ENCODE measurements at places on chromosomes 2 and 18. TPM values are rescaled to one million over a fixed set of nuclear protein-coding genes. Genes with fewer than 3 reads are reported as not detected.

GRCh38 chr2:203905656-203906055 is 30.9 kb upstream of the ICOS start:
- DNase-seq = no peak

DNA sequence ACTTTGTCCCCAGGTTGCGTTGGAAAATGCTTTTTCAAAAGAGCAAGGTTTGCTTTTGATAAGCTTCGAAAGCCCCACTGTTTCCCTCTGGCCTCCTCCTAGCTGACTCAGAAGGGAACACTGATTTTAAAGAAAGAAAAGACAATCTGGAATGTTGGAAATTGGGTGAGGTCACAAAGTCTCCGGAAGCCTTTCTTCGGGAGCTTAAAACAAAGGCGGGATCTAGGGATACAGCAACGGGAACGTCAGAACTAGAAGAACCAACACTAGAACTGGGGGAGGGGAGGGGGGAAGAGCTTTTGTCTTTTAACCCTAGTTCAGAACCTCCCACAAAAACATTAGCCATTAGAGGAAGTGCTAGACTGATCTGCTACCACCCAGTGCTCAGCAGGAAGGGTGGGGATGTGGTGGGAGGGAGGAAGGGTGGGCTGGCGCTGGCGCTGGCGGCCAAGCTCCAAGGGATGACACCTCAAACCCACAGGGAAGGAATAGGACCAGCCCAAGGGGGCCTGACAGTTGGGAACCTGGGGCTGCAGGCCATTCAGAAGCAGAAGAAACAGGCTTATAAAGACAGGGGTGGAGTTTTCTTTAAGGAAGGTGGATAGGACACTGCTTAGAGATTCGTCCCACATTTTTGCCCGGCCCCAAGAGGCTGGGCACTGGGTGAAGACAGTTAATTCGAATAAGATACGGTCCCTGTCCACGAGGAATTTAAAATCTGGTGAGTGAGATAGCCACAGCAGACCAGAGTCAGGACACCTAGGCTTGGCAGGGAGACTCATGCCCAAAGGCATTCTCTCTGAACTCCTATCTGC is 1.7 kb downstream of the TMSB10 start:
- peak; percentile 50 for DNase-seq

NR4A2 gene
- 226 TPM for total RNA-seq

- no peak for DNase-seq
Measured at GRCh38 chr2:8684878-8685696, 3.2 kb downstream of the ID2 start.

IL36G gene
- not detected for total RNA-seq

DNA sequence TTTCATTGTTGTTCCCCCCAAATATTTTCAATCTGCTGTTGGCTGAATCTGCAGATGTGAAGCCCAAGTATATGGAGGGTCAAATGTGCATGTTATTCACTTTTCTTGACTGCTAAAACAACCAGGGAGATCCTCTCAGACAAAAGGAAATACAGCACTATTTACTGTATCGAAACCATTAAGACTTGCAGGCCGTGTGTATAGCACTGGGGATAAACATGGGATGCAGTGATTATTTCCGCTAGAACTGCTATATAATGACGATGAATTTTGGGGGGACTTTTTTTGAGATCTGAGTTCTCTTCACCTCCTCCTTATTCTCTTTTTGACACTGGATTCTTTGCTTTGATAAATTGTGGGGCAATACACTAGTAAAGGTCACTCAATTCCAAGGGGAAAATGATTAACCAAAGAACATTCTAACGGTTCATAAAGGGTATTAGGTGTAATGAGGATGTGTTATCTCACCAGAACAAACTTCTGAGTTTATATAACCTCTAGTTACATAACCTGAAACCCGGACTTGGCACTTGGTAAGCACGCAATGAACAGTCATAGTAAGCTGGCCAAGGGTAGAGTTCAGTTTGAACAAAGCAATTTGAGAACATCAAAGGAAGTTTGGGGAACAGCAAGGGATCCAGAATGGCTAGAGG is 3.5 kb upstream of the UGT1A1 start:
- DNase-seq = no peak

- no peak for DNase-seq
Measured at GRCh38 chr2:143706354-143706753, 577.1 kb downstream of the ARHGAP15 start.

GRCh38 chr2:176112375-176113302 is 3.9 kb upstream of the HOXD10 start:
- no peak for DNase-seq

DNA sequence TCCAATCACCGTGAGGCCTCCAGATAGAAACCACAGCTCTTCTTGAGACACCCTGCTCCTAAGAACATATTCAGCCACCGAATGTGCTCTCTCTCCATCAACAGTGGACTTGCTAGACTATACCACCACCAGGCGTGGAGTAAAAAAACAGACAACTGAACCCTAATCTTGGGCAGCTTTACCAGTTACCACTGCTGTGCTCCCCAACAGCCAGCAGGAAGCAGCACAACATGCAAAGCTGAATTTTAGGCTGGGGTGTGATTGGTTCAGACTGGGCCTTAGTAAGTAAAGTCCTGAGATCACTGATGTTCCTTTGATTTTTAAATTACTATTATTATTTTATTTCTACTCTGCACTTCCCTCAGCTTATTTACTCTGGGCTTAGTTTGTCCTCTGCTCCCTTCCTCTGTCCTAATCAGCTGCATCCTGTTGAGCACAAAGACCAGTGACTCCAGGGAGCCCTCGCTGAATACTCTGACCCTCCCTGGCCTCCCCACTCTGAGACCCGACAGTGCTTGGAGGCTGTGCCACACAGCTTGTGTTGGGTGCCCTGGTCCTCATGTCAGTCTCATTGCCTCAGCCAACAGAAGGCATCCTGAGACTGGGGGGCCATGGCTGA is 21.9 kb downstream of the MRPL35 start:
- DNase-seq = peak; percentile 9

DNA sequence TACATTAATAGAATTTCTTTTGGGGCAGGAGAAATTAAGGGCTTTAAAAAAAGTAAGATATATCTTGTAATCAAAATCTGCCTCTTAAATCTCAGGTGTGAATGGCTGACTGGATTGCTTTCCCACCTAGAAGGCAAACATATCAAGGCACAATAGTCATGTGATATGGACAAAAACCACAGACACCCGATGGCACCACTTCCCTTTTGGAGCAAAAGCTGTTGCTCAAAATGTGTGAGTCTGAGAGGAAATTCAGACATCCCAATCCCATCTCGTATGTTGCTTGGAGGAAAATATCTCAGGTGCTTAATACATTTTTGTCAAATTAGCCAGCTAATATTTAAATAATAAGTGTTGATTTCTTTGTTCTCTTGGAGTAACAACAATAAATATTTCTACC is 120.7 kb downstream of the KCNF1 start:
- DNase-seq = no peak

LNPK gene
- 23.4 TPM for total RNA-seq

RFTN2 gene
- not detected for total RNA-seq

GRCh38 chr18:55407191-55407590 is 180.8 kb downstream of the TCF4 start:
- no peak for DNase-seq

RGPD6 gene
- total RNA-seq = 19.0 TPM

TLX2 gene
- not detected for total RNA-seq

PAX8 gene
- total RNA-seq = 1.5 TPM

DNA sequence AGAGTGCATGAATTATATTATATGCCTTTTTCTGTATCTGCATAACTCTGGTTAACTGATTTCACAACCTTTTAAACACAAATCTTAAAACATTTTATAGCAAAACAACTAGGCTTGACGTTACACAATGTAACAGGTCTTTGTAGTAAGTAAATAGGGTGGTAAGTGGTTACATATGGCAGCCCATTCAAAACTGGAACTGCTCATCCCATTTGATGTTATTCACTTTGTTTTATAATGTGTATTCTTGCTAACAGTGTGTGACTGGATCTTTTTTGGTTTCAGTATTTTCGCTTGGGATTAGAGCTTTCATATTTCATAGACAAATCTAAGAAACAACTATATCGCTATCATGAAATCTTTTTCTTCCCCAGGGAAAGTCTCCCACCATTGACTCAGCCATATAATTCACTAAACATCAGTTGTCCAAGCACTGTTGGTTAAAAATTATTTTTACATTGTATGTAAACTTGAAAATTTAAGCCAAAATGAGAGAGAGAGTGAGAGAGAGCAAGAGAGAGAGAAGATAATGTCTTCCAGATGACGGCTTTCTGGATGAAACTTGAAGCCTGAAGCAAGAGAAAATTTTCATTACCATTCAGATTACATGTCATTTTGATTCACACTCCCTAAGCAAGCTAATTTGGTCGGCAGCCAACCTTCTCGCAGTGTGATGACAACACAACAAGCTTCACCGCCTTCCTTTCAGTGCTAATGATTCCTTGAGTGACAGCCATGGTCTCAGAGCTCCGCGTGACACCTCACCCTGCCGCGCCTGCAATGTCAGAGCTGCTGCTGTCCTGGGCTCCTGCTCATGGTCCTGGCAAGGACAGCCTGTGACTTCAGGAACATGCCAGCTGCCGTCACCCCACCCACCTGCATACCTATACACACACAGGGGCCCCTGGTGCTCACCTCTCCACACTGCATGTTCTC is 946.9 kb upstream of the SOX11 start:
- no peak for DNase-seq

DAW1 gene
- total RNA-seq = not detected

DNA sequence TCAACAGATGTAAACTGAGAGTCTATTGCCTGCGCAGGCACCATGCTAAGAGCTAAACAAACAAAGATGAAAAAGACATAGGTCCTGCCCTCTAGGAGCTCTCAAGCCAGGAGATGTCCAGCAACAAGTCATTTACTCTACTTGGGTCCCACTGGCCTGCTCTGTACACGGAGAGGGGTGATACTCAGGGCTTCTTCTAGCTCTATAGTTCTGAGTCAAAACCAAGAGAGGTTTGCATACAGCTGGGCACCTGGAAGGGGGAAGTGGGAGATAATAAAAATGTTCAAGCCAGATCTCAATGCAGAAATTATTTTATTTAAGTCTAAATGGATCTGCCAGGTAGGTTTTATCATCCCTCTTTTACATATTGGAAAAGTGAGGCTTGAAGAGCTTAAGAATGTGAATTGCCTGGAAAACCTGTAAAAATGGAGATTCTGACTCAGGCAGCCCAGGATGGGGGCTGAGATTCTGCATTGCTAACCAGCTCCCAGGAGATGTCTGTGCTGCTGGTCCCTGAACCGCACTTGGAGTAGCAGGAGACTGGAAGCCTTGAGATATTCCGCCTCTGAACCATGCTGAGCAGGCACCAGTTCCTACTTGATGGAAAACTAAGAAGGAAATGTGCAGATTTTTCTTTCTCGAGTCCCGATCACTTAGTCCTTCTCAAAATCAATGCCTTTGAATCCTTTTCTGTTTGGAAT is 201.1 kb downstream of the PRKCE start:
- DNase-seq = no peak

DNA sequence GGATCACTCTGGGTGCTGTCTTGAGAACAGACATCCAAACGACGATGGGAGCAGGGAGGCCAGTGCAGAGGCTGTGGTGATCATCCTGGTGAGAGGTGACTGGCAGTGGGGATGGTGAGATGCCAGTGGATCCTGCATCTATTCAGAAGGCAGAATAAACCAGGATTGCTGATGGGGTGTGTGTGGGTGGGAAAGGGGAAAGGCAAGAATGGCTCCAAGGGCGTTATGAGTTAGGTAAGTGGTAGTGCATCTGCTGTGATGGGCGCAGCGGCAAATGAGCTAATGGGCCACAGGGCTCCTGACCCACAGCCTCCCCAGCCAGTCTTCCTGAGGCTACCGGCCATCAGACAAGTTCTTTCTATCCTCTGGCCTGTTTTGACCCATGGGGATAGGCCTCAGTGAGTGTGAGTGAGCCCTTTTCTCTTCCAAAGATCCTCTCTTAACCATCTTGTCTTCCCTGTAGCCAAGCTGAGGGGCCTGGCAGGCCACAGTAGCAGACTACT is 29.6 kb downstream of the SERTAD2 start:
- no peak for DNase-seq

TMEM37 gene
- total RNA-seq = 0.60 TPM

DNA sequence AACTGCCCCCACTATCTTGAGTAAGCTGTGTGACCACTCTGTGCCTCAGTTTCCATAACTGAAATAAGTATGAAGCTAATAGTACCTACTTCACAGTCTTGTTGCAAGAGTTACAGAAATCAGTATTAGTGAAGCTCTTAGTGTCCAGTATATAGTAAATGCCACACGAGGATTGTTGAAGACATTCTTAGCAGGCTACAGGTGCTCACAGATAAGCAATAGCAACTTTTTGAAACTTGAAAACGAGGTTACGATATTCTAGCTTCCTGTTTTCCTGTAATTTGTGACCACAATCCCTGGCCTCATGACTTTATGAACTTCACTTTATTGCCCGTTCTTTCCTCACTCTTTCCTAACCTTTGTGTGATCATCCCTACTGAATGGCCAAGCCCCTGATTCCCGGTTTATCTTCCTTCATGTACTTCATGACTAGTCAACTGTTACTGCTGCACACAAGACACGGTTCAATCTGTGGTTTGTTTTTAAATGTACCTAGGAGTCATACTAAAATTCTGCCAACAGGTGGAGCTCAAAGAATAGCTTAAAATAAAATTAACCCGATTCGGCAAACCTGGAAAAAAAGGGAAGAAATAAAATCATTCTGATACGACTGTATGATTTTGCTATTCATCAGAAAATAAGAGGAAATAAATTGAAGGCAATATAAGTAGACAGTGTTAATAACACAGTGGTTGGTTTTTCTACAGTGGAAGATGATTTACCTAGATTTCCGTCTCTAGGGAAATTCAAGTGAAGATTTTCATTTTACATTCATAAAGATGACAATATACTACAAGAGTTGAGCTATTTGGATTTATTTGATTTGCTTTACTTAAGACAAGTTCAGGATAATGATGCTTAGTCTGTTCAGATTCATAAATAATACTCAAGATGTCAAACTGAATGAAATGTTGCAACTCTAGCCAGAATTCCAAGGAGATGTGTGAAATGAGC is 38.1 kb upstream of the STAT1 start:
- peak; percentile 23 for DNase-seq

DNA sequence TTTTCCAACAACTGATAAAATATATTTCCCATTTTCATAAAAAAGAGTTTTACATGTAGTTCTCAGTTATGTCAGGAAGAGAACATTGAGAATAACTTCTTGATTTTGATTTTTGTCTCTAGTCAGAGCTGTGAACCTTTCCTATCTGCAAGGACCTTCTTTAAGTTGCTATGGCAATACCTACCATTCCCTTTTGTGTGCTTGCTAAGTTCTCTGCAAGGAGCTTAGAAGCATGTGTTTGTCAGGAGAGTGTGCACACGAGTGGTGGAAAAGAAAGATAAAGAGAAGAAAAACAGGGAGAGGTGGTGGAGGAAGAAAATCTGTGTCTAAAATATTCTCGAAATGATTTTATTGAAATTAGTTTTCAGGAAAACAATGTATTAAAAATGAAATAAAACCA is 140.3 kb upstream of the SLC8A1 start:
- no peak for DNase-seq

ATP6V1C2 gene
- not detected for total RNA-seq

DNA sequence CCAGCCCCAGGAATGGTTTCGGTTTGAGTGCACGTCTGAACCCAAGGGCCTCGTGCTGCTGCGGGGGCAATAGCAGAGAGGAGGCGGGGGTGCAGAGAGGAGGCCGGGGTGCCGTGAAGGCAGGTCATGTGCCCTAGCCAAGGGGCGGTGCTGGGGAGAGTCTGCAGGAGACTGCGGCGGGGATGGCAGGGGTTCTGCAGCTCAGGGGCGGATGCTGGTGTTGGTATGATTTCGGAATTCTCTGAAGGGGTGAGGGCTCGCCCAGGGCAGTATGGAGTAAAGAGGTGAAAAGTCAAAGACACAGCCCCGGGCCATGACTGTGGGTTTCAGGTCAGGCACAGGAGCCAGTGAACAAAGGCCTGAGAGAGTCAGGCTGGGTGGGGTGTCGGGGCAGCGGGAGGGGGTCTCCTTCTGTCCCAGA is 186.5 kb upstream of the HDAC4 start:
- DNase-seq = no peak

Data from T-cell (primary cell).